ENCODE measurements at places on chromosomes 2 and 18.
A peak's percentile ranks its signal among the peaks of the same experiment; 100 is the strongest.

DNA sequence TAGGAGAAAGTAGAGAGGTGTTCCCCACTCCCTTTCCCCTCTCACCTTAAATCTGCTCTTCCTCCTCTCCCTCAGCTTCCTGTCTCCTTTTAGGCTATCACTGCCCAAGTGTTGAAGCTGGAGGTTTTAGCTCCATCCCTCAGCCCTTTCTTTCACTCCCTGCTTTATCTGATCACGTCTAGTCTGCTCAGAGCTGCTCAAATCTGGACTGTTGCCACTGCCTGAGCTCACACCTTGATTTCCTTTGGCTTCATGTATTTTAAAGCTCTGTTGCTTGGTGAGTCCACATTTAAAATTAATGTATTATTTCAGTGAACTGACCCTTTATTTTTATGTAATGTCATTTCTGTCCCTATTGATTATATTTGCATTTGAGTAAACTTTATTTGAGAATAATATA is 236.6 kb downstream of the PTGR3 start:
- no peak for DNase-seq

DNA sequence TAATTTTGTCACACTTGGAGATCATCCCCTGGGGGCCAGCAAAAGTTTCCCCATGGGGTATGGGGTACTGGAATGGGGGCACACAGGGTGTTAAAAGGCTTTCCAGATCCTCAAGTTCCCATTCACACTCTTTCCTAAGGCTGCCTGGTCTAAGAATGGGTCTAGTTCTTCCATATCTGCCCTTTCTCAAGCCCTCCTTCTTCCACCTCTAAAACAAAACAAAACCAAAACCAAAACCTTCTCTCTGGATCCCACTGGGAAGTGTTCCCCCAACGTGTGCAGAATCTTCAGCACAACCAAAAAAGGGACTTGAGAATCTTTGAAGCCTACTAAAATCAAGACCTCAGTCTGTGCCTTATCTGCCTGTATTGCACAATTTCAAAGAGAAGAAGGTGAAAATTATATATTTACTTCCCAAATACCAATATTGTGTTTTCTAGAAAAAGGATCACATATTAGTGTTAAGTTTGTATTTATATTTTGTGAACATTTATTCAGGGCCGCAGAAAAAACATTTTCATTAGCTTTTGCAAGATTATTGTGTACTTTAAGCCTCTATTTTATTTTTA is 207.2 kb upstream of the TCF4 start:
- no peak for DNase-seq

DNA sequence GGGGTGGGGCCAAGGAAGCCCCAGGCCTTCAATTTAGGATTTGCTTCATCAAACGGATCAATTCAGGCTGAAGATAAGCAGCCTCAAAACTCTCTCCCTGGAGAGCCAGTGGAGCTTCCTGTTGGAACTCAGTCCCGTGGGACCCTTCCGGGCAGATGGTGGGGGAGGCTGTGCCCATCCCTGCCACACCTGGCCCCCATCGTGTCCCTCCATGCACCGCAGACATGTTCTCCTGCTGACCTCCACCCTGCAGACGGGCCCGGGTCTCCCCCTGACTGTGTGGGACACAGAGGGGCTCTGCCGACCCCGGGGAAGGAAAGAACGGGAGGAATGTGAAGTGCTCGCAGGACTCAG is 144.2 kb downstream of the TPO start:
- DNase-seq: no peak

GRCh38 chr2:130756053-130756873 is 923 bp downstream of the AMER3 start:
- DNase-seq: no peak

- no peak for DNase-seq
These were observed 79.1 kb downstream of the TGIF1 start for GRCh38 chr18:3529077-3529476.

GRCh38 chr2:60565472-60565871 is 12.0 kb upstream of the BCL11A start:
- DNase-seq: no peak

DNA sequence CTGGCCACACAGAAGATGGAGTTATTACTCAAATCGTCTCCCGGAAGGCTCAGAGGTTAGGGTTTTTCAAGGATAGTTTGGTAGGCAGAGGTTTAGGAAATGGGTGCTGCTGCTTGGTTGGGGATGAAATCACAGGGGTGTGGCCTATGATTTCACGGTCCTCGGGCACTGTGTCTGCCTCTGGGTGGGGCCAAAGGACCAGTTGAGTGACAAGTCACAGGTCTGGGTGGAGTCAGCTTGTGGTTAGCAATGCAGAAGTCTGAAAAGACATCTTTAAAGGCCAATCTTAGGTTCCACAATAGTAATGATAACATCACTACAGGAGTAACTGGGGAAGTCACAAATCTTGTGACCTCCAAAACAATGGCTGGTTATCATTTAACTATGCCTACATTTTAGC is 387.8 kb downstream of the ZNF521 start:
- DNase-seq: no peak

- DNase-seq: peak; percentile 42
These were observed 873 bp upstream of the SH3RF3 start for GRCh38 chr2:109128048-109128615.

DNA sequence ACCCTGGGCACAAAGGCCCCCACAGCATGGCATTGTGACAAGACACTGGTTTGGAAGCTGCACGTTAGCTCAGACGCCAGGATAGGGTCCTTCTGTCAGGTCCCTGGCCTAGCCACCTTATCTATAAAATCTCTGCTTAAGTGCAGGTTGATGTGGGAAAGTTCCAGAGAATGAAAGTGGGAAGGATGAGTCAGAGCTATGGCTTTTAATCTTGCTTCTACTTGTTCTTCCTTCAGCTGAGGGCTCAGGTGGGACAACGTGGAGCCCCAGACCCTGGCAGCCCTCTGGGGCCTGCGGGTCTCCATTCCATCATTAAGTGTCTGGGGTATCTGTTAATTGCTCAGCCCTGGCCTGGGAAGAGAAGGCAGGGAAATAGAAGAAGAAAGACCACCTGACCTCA is 64.5 kb downstream of the CELF4 start:
- DNase-seq: no peak

GRCh38 chr2:187890690-187891089 is 336.5 kb upstream of the TFPI start:
- DNase-seq: no peak

DNA sequence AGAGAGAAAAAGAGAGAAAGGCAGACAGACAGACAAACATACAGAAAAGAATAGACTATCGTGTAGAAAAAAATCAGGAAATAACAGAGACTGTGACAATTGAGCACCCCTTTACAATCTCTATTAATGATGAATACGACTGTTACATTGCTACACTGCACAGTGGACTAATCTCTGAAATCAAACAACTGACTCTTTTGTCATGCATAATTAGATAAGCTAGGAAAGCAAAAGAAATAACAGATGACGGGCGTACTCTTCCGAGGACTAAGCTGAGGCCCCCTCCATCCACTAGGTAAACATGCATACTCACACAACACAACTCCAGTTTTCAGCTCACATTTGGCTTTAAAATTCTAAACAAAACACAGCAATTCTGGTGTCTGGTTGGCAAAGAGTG is 267.0 kb downstream of the NOL4 start:
- DNase-seq: no peak

GRCh38 chr2:207885010-207885409 is 115.3 kb upstream of the FZD5 start:
- DNase-seq: no peak

GRCh38 chr2:113283704-113284284 is 5.1 kb upstream of the PAX8 start:
- no peak for DNase-seq

DNA sequence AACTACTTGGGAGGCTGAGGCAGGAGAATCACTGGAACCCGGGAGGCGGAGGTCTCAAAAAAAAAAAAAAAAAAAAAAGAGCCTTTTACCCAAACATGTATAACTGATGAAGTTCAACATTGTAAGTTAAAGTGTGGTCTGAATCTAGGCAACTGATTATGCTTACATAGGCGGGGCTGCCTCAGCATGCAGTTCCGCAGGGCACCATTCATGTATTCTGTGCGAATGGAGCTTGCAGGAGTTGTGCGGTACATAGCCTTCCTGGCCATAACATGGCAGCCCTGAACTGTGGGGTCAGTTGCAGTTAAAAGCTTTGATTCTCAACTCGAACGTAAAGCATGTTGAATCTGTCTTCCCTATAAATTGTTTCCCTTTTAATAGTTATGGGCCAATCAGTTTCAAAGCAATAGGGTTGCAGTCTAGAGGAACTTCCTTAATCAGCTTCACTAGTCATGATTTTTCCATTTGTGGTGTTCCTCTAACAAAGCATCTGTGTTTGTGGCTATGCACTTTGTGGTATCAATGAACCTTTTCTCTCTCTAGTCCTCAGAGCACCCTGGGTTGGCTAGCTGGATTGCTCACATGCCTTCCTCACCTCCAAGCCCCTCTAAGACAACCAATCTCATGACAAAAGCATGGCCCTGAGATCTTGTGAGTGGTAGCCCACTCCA is 30.6 kb upstream of the CEP68 start:
- DNase-seq: no peak

GRCh38 chr2:240147911-240148587 is 7.6 kb upstream of the OTOS start:
- DNase-seq: no peak

GRCh38 chr18:2986150-2986865 is 26.6 kb downstream of the LPIN2 start:
- DNase-seq: no peak

- DNase-seq: no peak
These were observed 62.5 kb upstream of the BCL2L11 start for GRCh38 chr2:111058264-111058663.

DNA sequence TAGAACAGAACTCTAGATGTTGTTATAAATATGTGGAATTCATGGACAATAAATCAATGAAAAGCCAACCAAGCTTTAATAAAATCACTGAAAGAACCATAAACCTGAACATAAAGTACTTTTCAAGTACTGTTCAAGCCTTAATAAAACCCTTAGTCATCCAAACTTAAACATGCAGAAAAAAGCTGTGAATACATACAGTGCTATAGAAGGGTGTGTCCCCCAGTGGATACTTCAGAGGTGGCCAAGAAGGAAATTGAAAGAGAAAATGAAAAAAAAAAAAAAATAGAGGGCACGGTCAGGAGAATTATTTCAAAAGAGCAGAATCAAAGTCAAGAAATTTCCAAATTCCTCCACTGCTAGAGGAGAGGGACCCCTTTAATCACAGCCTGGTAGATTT is 141.1 kb downstream of the SP100 start:
- no peak for DNase-seq

- no peak for DNase-seq
These were observed 198.9 kb downstream of the ADCYAP1 start for GRCh38 chr18:1103537-1103936.

- no peak for DNase-seq
These were observed 52.5 kb downstream of the KCNE4 start for GRCh38 chr2:223104336-223105132.

DNA sequence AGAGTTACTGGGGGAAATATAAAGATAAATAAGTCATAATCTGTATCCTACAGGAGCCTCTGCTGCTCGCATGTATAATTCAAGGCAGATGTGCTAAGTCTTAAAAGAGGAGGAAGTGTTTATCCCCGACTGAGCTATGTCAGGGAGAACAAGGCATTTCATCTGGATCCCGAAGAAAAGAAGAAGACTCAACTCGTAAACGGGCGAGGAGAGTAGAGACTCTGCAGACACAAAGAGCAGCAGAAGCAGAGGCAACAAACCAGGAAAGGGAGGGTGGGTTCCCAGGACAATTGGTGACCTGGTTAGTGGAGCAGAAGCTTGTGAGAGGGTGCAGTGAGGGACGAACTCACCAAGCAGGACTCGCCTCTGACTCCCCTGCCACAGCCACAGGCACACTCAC is 368.6 kb downstream of the EIPR1 start:
- no peak for DNase-seq

DNA sequence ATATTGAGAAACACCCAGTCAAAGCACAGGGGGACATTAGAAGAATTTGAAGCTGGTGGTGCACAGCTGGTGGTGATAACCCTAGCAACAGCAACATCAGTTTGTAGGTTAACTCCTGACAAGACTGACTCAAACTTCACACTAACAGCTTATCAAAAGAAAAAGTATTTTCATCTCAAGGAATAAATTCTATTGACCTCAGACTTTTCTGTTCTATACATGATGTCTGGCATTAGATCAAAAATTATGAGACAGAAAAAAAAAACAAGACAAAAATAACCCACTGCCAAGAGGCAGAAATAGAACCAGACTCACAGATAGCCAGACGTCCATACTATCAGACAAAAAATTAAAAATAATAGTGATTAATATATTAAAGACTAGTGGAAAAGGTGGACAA is 126.1 kb downstream of the COL6A3 start:
- no peak for DNase-seq

- DNase-seq: no peak
These were observed 6.9 kb upstream of the CTDP1 start for GRCh38 chr18:79672490-79673276.

DNA sequence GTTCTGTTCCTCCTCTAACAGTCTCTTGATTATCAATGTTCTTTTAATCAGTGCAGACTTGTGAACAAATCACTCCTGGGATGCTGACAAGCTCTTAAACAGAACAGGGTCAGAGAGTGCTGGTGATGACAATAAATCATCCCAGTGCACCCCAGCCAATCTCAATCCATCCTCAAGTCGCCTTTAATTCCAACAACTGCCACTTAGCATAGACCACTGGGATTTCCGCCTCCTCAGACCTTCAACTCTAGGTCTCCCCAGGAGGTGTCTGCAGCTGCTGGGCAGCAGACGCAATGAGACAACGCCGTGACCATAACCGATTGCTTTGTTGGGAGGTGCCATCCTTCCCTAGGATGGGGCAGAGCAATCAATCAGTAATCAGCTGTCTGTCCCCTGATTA is 184.2 kb upstream of the ACAA2 start:
- DNase-seq: no peak

DNA sequence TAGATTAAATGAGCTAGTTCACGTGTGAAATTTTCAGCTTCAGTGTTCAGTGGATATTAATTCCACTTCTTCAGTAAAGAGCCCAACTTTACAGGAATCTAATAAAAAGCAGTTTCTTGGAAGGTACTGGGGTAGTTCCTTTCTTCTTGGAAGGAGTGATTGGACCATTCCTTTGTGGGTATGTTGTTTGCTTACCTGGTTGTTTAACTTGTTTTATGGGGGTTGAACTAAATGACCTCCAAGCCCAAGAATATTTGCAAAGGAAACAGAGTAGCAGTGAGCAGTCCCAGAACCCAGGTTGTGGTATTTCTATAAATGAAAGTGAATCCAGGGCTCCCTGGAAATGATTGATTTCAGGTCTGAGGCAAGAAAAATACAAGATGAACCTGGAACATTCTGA is 31.4 kb downstream of the KCNJ13 start:
- no peak for DNase-seq
